ENCODE measurements at places on chromosomes 1 and 21.

GRCh38 chr1:38297842-38298241, 251.2 kb upstream of the POU3F1 start:
- no peak for DNase-seq

DNA sequence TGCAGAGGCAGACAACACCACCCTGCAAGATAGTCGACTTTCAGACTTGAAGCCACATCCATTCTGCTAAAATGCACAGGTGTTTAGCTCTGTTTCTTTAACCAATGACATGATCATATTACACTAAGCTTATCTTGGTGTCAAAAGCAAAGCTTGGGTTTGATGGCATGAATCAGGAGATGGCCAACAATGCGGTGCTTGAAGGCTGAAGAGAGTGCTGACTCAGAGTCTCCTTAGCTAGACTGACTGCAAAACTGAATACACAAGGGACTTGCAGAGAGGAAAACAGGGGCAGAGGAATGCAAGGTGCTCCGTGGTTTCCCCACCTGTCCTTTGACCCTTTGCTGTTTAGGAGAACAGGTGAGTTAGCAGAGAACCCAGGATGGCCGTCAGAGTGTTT, 262.6 kb downstream of the SIPA1L2 start:
- DNase-seq = no peak

DNA sequence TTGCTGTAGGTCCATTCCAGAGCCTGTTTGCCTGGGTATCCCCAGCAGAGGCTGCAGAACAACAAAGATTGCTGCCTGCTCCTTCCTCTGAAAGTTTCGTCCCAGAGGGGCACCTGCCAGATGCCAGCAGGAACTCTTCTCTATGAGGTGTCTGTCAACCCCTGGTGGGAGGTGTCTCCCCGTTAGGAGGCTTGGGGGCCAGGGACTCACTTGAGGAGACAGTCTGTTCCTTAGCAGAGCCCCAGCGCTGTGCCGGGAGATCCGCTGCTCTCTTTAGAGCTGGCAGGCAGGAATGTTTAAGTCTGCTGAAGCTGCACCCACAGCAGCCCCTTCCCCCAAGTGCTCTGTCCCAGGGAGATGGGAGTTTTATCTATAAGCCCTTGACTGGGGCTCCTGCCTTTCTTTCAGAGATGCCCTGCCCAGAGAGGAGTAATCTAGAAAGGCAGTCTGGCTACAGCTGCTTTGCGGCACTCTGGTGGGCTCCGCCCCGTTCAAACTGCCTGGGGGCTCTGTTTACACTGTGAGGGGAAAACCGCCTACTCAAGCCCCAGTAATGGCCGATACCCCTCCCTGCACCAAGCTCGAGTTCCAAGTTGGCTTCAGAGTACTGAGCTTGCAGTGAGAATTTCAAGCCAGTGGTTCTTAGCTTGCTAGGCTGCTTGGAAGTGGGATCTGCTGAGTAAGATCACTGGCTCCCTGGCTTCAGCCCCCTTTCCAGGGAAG, 8.7 kb upstream of the SLC25A24 start:
- DNase-seq = no peak

- peak; percentile 96 for DNase-seq
These were observed 11.4 kb downstream of the BTBD19 start for GRCh38 chr1:44819608-44820327.

DNA sequence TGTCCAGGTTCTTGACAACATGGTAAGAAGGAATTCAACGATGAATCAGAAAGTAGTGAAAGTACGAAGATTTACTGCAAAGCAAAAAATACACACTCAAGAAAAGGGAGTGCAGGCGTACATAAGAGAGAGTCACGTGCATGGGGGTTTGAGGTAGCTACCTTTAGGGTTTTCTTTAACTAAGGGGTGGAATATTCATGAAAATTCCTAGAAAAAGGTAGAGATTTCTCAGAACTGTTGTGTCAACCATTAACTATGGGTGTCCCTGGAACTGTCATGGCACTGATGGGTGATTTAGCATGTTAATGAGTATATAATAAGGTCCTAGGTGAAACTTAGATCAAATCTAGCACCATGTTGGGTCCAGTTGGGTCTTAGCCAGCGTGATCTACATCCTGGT, 22.5 kb upstream of the SYDE2 start:
- DNase-seq = no peak

Data from NCI-H226 (cell line).